GM12892 (cell line): ENCODE measurements at places on chromosomes 4 and X.

DNA sequence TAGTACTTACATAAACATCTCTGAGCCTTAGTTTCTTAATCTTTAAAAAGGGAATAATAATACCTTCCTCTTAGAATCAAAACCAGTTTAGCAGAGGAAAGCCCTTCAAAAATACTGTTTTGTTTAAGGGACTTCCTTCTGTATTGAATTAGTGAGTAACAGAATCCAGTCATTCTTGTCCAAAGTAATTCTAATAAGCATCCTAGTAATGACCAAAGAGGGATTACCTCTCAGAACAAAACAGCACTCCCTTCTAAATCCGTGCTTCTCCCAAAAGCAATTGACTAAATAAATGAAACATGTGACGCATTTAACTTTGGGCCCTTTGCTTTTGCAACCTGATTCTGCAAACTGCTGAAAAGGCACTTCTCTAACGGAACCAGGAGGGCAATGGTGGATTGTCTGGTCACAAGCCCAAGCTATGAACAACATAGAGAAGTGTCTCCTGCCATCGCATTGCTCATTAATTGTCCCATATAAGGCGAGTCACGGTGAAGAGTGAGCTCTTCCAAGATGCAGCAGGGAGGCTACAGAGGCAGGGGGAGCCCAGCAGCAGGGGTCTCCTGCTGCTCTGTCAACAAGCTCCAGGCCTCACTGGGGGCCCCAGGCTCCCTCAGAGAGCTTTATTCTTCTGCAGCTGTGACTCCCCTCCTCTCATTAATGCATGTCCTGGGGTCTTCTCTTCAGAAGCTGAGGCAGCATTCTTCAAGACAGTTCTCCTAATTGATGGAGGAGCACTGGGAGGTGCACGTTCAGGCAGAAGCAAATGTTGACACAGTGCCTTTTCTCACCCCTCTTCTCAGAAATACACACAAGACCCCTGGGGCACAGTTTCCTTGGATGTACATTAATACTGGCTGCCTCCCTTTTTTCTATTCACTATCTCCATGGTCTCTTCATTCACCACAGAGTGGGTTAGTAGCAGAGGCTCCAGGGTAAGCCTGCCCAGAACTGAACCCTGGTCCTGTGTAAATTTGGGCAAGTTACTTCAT is 419.6 kb upstream of the RASGEF1B start:
- no peak for DNase-seq

DNA sequence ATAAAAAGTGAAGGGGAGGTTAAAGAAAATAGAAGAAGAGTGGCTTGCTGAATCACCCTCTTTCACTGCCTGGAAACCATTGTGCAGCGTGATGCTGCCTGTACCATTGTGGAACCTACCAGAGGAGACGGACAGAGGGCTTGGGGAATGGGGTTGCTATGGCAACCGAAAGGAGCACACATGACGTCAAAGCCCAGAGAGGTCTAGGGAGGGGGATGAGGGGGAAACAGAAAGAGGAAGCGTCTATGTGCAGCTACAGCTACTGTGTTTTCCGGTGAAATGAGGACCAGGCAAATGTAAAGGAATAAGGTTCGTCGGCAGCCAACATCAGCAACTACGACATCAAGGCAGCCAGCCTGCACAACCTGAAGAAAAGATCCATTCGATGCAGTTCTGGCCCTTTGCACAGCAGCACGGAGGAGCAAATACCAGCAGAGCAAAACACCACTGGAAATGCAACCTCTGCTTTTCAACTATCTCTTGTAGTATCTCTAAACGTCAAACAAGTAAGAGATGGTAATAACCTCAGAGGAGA is at the start of gene MAPK10:
TSS of gene MAPK10 (minus strand) at position 110 of the 535 bp plus-strand sequence.
- DNase-seq, result peak; percentile 5

DNA sequence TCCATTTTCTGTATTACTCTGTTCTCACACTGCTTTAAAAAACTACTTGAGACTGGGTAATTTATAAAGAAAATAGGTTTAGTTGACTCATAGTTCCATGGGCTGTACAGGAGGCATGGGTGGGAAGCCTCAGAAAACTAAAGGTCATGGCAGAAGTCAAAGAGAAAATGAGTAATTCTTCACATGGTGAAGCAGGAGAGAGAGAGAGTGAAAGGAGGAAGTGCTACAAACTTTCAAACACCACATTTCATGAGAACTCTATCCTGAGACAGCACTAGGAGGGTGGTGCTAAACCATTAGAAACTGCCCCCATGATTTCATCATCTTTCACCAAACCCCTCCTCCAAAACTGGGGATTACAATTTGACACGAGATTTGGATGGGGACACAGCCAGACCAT is 108.0 kb upstream of the PBDC1 start:
- no peak for DNase-seq

- peak; percentile 38 for DNase-seq
Observed at GRCh38 chrX:7147413-7147977, at the start of gene STS. Gene STS, plus strand, starts transcription at chrX:7147712. Its CDS starts 105,488 bp downstream, at chrX:7253200.

DNA sequence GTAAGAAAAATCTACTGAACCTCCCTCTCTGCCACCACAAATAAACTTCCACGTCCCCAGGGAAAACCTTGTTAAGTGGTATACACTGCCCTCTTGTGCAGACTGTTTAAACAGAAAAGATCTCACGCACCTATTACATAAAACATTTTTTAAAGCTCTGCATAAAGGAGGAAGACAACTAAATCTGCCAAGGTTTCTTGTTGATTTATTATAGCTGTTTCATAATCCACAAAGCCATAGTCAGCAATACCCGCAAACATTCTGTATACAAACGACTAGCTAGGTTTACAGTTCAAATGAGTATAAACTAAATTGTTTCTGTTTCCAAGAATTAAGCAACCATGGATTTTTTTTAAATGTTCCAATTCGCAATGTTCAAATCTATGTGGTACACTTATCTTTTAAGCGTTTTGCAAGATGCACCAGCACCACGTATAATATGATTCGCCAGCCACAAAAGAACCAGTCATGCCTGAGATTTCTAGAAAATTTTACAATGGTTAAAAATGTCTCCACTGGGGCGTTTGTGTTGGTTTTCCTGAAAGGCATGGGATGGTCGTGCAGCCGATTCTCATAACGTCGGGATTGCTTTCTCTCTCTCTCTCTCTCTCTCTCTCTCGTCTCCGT is 164.6 kb downstream of the PRKX start:
- DNase-seq, result no peak

GRCh38 chr4:182297659-182298058 is 54.5 kb downstream of the TENM3 start:
- no peak for DNase-seq
